H1 (cell line): ENCODE measurements at places on chromosomes 7 and 10. TPM values are rescaled to one million over a fixed set of nuclear protein-coding genes. Genes with fewer than 3 reads are reported as not detected.

DNA sequence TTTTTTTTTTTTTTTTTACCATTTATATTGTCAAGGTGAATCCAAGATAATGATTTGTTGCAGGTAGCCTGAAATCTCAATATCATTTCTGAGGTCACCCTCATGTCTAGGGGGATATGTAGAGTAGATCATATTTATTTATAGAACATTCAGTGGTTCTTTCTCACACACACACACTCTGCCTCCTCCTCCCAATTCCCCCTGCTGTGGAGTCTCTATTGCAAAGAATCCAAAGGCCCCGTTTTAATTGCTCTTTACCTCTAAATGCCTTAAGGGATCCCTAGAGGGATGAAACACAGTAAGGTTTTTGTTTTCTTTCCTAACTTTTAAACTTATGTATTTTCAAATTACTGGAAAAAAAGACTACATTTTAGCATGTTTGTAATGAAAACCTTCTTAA, 170.0 kb downstream of the PRKG1 start:
- no peaks in the 10 kb centered on the region for H3K36me3 ChIP-seq
- peaks cover 1% of the 10 kb centered on the region for H3K27me3 ChIP-seq
- no peak overlapping the region for H3K4me3 ChIP-seq
- DNase-seq, result no peak

DNA sequence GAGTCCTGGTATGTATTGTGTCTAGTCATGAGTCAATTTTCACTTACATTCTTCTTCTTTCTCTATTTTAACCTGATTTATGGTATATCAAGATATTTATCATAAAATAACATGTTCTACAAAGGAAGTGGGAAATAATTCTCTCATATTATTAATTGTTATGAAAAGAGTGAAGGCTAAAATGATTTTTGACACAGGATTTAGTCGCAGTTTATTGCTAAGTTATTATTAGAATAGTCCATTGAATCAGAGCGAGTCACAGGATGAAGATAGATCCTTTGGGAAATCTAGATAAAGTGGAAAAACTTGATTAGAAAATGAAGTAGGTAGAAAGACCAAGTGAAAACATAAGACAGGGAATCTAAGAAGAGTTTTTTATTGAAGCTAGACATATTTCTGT, 184.3 kb upstream of the DGKB start:
- no peaks in the 10 kb centered on the region for H3K4me1 ChIP-seq
- no peaks in the 10 kb centered on the region for H3K36me3 ChIP-seq
- H3K4me3 ChIP-seq, result no peak overlapping the region
- H3K27ac ChIP-seq, result no peak overlapping the region
- no peaks in the 10 kb centered on the region for H3K27me3 ChIP-seq

GRCh38 chr10:116300542-116300941, 23.7 kb upstream of the CCDC172 start:
- no peak overlapping the region for H3K4me3 ChIP-seq
- no peaks in the 10 kb centered on the region for H3K27me3 ChIP-seq
- H3K36me3 ChIP-seq, result no peaks in the 10 kb centered on the region
- no peaks in the 10 kb centered on the region for H3K4me1 ChIP-seq
- no peak overlapping the region for H3K27ac ChIP-seq

GRCh38 chr7:110881721-110882120, 209.2 kb upstream of the LRRN3 start:
- H3K27me3 ChIP-seq, result no peaks in the 10 kb centered on the region
- H3K36me3 ChIP-seq, result no peaks in the 10 kb centered on the region
- no peak overlapping the region for H3K27ac ChIP-seq
- H3K4me1 ChIP-seq, result no peaks in the 10 kb centered on the region
- no peak overlapping the region for H3K4me3 ChIP-seq

DNA sequence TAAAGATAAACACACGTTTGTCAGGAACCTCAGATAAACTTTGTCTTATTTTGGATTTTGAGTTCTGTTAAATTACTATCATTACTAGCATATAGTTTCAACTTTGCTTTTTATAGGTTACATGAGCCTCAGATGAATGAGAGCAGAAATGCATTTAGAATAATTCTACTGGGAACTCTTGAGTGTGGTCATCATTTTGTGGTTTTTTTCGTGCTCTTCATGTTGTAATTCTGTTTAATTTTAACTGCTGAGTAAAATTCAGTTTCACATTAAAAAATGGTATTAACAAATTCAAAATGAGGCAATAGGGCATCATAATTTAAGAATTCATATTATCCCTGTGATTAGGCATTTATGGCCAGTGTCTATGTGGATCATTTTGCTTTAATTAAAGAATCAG, 72.9 kb downstream of the GNAI1 start:
- no peak overlapping the region for H3K27ac ChIP-seq
- no peak overlapping the region for H3K4me3 ChIP-seq
- no peak for DNase-seq

- H3K27ac ChIP-seq, result no peak overlapping the region; the same call in 1 of the 2 replicates
- DNase-seq, result no peak
- no peaks in the 10 kb centered on the region for H3K27me3 ChIP-seq
- no peak overlapping the region for H3K4me3 ChIP-seq
These were observed 18.6 kb downstream of the AKR1C2 start for GRCh38 chr10:4984971-4985594.

DNA sequence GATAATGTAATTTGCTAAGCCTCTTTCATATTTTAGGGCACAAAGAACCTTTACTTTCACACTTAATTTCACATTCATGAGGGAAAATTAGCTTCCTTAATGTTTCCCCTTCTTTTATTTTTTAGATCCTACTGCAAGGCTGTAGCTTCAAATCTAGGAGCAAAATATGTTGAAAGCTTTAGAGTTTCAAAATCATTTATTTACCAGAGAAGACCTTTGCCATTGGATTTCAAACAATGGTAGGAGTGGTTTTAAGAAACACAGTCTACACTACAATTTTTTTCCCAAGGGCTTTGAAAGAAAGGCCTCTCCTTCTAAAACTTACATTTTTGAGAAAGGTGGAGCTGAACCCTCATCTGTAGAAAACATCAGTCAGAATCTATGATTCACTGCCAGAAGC, 43.3 kb upstream of the MEOX2 start:
- no peaks in the 10 kb centered on the region for H3K36me3 ChIP-seq
- H3K27me3 ChIP-seq, result no peaks in the 10 kb centered on the region
- no peak for DNase-seq

- H3K36me3 ChIP-seq, result peaks cover 2% of the 10 kb centered on the region
- DNase-seq, result no peak
- no peak overlapping the region for H3K4me3 ChIP-seq
- no peaks in the 10 kb centered on the region for H3K27me3 ChIP-seq
- no peaks in the 10 kb centered on the region for H3K4me1 ChIP-seq
- H3K27ac ChIP-seq, result no peak overlapping the region
These were observed 279.4 kb downstream of the TNS3 start for GRCh38 chr7:47302560-47302959.

DNA sequence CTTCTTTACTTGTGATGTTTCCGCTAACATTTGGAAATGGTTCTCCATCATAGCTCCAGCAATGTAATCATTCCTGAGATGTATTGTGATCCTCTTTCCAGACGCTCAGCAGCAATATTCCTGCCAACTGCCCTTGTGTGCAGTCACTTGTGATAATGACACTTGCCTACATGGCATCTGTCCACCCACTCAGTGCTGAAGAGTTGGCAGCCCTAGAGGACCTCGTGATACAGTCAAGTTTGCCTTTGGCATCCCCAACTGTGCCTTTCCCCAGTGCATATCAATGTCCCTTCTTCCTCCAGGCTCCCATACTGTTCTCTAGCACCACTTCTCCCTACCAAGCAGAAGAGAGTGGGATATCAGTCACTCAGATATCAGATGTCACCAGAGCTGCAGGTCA, 64.9 kb downstream of the MYOF start:
- no peak overlapping the region for H3K27ac ChIP-seq
- H3K27me3 ChIP-seq, result no peaks in the 10 kb centered on the region
- no peak overlapping the region for H3K4me3 ChIP-seq
- peaks cover 7% of the 10 kb centered on the region for H3K4me1 ChIP-seq
- no peak for DNase-seq

DNA sequence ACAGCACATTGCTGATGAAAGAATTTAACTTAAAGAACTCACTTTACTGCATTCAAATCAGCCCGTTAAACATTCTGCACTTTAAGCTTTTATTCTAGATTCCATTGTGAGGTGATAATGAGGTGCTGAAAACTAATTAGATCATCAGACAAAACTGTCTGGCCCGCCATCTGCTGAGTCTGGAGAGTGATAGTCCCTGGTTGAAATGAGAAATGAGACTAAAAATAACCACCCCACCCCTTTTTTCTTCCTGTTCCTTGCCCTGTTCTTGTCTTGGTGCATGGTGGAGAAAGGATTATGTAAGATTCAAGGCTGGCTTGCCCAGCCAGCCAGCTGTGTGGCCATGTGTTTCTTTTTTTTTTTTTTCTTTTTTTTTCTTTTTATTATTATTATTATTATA, 277.0 kb upstream of the COBL start:
- no peak overlapping the region for H3K27ac ChIP-seq
- H3K4me1 ChIP-seq, result no peaks in the 10 kb centered on the region
- no peak overlapping the region for H3K4me3 ChIP-seq
- DNase-seq, result no peak
- no peaks in the 10 kb centered on the region for H3K36me3 ChIP-seq

DNA sequence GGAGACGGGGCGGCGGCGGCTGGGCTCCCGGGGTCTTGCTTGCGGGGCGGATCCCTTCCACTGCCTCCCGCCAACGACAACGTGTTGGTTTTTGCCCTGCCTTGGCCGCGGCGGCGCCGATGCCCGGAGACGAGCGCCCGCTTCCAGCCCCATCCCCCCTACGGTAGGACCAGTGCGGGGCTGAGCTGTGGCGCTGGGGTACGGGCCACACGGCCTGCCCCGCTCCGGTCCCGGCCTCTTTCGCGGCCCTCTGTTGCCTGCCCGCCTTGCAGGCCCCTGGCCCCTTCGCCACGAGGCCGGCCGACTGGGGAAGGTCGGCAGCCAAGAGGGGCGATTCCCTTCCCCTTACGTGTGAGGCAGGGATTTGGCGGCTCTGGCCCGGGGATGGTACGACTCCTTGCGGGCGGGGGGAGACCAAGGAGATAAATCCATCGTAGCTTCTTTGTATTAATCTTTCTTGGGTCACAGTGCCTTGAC, 488 bp downstream of the EIF4H start:
- peak overlapping the region; percentile 71 for H3K4me3 ChIP-seq
- H3K27me3 ChIP-seq, result no peaks in the 10 kb centered on the region
- no peak for DNase-seq
- peaks cover 14% of the 10 kb centered on the region for H3K4me1 ChIP-seq
- peak overlapping the region; percentile 94 for H3K27ac ChIP-seq

- no peak for DNase-seq
- H3K4me3 ChIP-seq, result no peak overlapping the region
- no peak overlapping the region for H3K27ac ChIP-seq
- H3K36me3 ChIP-seq, result no peaks in the 10 kb centered on the region
- no peaks in the 10 kb centered on the region for H3K4me1 ChIP-seq
These were observed 17.7 kb upstream of the C10orf67 start for GRCh38 chr10:23362069-23362830.

GRCh38 chr10:73798927-73799560, 12.4 kb downstream of the NDST2 start:
- H3K36me3 ChIP-seq, result peaks cover 39% of the 10 kb centered on the region
- no peak overlapping the region for H3K27ac ChIP-seq
- no peaks in the 10 kb centered on the region for H3K4me1 ChIP-seq
- no peak for DNase-seq
- H3K4me3 ChIP-seq, result no peak overlapping the region

- no peaks in the 10 kb centered on the region; the same call in 1 of the 2 replicates for H3K36me3 ChIP-seq
- no peak for DNase-seq
- H3K4me3 ChIP-seq, result no peak overlapping the region
- H3K27ac ChIP-seq, result no peak overlapping the region
These were observed 54.4 kb downstream of the ESYT2 start for GRCh38 chr7:158774952-158775351.

- no peak overlapping the region for H3K4me3 ChIP-seq
- no peak for DNase-seq
- no peak overlapping the region for H3K27ac ChIP-seq
- no peaks in the 10 kb centered on the region for H3K36me3 ChIP-seq
These were observed 97.6 kb downstream of the CCNY start for GRCh38 chr10:35433851-35434426.

GRCh38 chr10:132977807-132978206, 35.4 kb upstream of the CFAP46 start:
- H3K36me3 ChIP-seq, result no peaks in the 10 kb centered on the region
- no peak for DNase-seq
- no peak overlapping the region for H3K4me3 ChIP-seq
- no peaks in the 10 kb centered on the region for H3K4me1 ChIP-seq

- H3K27me3 ChIP-seq, result no peaks in the 10 kb centered on the region
- no peaks in the 10 kb centered on the region for H3K36me3 ChIP-seq
- H3K27ac ChIP-seq, result no peak overlapping the region
- H3K4me3 ChIP-seq, result no peak overlapping the region
These were observed 82.2 kb downstream of the PARD3 start for GRCh38 chr10:34732926-34733325.

- no peak overlapping the region for H3K4me3 ChIP-seq
- H3K36me3 ChIP-seq, result no peaks in the 10 kb centered on the region
- peaks cover 8% of the 10 kb centered on the region for H3K4me1 ChIP-seq
These were observed 95.0 kb downstream of the MMRN2 start for GRCh38 chr10:86862373-86862772.

DNA sequence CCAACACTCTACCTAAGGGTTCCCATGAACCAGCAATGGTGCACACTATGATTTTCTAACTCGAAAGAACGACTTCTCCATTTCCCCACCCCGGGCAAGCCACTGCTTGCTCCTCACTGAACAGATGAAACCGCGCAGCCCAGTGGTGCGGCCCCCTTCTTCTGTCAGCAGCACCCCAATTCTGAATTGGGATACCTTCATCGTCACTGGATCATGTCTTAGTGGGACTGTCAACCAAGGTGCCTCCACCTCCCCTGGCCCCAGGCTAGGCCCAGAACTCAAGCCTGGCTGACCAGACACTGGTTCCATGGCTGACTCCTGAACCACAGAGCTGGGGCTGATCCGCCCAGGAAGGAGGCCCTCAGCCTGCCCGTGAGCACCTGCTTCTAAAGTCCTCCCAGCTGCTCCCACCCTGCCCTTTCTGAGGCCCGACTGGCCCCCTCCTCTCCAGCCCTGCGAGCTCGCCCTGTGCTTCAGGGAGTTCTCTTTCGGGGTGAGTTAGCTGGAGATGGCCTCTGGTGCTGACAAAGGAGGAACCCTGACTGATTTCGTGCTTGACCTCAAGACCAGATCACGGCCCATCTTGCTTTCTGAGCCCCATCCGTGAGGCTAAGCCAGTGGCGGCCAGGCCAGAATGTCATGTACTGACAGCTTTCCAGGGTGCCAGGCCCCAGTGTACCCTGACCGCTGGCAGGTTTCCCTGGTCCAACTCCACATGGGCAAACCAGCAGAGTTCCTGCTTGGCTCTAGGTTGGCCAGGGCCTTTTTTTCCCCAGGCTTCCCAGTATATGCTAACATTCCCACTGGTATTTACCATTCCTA, 44.5 kb downstream of the FAM53B start:
- no peaks in the 10 kb centered on the region for H3K27me3 ChIP-seq
- no peaks in the 10 kb centered on the region; the same call in 1 of the 2 replicates for H3K4me1 ChIP-seq
- H3K36me3 ChIP-seq, result no peaks in the 10 kb centered on the region
- no peak for DNase-seq

COL13A1 gene
- total RNA-seq, result 4.5 and 5.2 TPM in 2 replicates

LIPJ gene
- total RNA-seq, result not detected in 2 replicates

LAMB4 gene
- total RNA-seq, result not detected in 2 replicates

PARP12 gene
- total RNA-seq, result 9.0 and 10.6 TPM in 2 replicates

PNLIPRP2 gene
- 0.21 TPM in 1 of 2 replicates, not detected in the other for total RNA-seq

C10orf71 gene
- total RNA-seq, result not detected in 2 replicates

GBX1 gene
- total RNA-seq, result not detected in 2 replicates

ANKMY2 gene
- total RNA-seq, result 9.3 and 9.6 TPM in 2 replicates

KLF6 gene
- total RNA-seq, result 19.5 and 23.0 TPM in 2 replicates

CDC123 gene
- 185 and 202 TPM in 2 replicates for total RNA-seq

SNCG gene
- total RNA-seq, result 4.4 and 4.8 TPM in 2 replicates

AMZ1 gene
- 0.82 and 1.4 TPM in 2 replicates for total RNA-seq
